Suppressor macrophage (primary cell): ENCODE measurements at places on chromosomes 5 and 9.

- DNase-seq: no peak
Observed at GRCh38 chr5:127063257-127063913, 9.9 kb downstream of the C5orf63 start.

- DNase-seq: peak; percentile 48
Observed at GRCh38 chr5:151686674-151687407, at the start of gene SPARC. SPARC (minus strand) TSS chr5:151686915; CDS start chr5:151676188, 10,727 bp downstream.

GRCh38 chr9:125649315-125649714 lies 57.7 kb downstream of the MAPKAP1 start:
- DNase-seq: peak; percentile 81

GRCh38 chr5:15350614-15351013 lies 149.4 kb upstream of the FBXL7 start:
- no peak for DNase-seq

DNA sequence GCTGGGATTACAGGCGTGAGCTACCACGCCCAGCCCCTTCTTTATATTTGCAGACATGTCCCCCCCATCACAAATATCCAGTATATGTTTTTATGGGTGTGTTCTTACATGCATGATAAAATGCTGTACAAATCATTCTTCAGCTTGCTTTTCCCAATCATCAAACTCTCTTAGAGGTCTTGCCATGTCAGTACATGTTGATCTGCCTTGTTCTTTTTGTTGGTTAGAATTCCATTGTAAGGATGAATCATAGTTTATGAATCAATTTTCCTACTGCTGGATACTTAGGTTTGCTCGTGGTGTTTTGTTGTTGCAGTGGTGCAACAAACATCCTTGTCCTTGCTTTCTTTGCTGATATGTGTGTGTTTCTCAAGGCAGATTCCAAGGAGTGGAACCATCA lies 79.9 kb upstream of the NEURL1B start:
- no peak for DNase-seq

GRCh38 chr9:28105001-28105400 lies 531.7 kb upstream of the C9orf72 start:
- no peak for DNase-seq

DNA sequence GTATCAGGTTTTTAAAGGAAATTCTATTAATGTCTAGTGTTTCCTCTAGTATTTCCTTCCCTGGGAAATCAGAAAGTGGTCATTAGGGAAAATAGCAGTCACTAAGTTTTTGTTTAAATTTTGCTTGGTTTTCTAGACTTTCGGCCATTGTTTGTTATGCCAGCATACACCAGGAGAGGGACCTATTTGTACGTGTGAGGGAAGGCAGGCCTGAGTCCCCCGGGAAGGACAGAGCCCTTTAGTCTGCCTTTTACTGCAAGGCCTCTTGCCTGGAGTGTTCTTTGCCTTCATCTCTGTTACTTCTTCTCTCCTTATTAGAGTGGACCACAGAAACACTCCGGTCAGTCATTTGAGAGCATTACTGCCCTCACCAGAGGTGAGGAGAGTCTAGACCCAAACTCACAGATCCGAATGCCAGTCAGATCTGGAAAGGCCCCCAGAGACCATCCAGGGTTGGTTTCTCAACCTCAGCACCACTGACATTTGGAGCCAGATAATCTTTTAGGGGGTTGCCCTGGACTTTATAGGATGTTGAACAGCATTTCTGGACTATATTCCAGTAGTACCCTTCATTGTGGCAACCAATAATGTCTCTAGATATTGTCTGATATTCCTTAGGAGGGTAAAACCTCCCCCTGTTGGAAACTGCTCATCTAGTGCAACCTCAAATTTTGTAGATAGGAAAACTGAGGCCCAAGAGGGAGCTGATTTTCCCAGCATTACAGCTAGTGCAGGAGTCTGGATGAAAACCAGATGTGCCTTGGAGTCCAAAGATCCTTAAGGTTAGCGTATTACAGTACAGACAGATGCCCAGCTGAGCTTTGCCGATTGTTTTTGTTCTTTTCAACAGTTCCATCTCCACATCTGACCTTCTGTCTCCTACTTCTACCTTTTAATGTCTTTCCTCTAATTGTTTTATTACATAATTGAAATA lies 93.0 kb upstream of the NIPAL4 start:
- no peak for DNase-seq

DNA sequence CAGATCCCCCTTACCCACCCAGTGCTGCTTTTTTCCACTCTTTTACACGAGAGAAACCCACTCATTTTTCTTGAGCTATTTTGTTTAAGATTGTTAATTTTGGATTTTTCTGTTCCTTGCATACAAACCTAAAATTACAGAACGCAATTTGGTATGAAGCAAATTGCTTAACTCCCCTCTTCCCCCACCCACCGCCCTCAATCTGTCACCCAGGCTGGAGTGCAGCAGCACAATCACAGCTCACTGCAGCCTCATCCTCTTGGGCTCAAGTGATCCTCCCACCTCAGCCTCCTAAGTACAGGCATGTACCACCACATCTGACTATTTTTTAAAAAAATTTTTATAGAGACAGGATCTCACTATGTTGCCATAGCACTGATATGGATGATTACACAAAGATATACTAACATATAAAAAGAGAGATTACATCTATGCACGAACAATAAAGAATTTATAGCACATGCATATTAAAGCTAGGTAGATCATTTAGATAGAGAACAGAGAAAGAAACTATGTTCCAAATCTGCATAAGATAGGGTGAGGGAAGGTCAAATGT lies 203.6 kb downstream of the PIK3R1 start:
- no peak for DNase-seq

- DNase-seq: no peak
Observed at GRCh38 chr9:94919376-94920098, 193.0 kb downstream of the AOPEP start.

- DNase-seq: no peak
Observed at GRCh38 chr5:68911840-68912690, 181.7 kb upstream of the SLC30A5 start.

DNA sequence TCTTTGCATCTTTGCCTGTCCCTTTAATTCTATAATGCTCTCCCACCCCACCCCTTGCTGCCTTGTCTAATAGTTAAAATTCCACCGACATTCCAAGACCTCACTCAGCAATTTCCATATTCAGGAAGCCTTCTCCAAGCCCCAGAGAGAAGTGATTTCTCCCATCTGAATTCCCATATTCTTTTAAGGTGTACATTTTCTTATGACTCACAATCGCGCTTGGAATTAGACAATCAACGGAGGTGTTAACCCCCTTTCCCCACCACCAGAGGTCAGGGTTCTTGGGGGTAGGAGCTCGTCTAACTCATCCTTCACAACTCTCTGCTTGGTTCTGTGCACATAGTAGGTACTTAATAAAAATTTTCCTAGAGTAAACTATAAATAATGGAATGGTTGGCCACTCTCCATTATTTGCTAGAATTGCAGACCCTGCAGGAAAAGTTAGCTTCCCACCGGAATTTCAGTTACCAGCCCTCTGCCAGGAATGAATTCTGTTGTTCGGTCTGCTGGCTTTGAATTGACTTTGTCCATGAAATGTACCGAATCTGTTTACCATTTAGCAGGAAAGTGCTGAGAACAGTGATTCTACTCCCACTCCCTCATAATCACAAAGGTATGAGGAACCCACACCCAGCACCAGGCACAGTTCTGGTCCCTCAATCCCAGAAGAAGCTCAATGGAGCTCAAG lies 5.0 kb downstream of the KCNIP1 start:
- no peak for DNase-seq

DNA sequence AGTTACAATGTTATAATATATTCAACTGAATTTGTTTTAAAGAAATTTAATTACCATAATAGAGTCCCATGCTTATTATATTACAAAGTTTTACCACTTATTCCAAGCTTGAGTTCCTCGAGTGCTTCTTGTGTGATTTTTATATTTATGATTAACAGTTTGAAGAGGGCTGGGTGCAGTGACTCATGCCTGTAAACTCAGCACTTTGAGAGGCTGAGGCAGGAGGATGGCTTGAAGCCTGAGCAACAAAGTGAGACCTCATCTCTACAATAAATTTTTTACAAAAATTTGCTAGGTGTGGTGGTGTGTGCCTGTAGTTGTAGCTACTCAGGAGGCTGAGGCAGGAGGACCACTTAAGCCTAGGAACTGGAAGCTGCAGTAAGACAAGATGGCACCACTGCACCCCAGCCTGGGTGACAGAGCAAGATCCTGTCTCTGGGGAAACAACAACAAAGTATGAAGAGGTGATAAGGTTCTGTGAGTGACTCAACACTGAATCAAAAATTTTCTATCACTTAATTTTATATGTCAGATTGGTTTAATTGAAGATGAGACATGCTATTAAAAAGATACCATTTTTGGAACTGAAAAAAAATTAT lies 9.2 kb downstream of the POC5 start:
- DNase-seq: no peak
